Activated T-cell treated with anti-CD3 and anti-CD28 coated beads for 48 hours (primary cell): ENCODE measurements at places on chromosomes 3 and 15.

GRCh38 chr15:39034816-39035215 is 470.2 kb upstream of the RASGRP1 start:
- no peak for DNase-seq

DNA sequence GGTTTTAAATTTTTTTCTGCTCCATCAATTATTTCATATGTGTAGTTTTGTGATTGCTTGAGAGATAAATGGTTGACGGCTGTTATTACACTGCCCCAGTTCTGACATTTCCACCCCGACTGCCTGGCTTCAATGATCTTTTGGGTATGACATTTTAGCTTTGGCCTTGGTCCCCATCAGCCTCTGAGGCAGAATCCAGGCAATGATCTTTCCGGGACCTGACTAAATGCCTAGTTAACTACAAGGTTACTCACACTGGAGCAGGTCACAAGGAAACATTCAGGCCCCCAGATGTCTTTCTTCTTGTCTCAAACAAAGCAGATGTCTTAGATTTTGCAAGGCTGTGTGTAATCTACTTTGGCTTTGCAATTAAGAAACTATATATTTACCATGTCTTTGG is 61.1 kb upstream of the TMCO5A start:
- no peak for DNase-seq

DNA sequence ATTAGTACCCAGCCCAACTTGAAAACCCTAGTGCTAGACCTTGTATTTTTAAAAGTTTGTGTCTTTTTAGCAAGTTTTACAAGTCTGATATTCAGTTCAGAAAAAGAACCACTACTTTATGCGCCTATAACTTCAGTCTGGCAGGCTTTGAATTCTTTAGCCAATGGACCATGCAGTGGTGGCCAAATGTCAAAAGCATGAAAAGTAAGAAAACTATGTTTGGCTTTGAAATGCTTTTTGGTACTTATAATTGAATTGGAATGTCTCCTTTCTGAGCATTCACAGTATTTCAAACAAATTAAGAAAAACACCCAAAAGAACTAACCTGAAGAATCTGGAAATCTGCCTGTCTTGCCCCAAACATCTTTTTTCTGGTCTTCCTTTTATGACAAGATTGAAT is 12.8 kb downstream of the WDR48 start:
- DNase-seq: no peak

DNA sequence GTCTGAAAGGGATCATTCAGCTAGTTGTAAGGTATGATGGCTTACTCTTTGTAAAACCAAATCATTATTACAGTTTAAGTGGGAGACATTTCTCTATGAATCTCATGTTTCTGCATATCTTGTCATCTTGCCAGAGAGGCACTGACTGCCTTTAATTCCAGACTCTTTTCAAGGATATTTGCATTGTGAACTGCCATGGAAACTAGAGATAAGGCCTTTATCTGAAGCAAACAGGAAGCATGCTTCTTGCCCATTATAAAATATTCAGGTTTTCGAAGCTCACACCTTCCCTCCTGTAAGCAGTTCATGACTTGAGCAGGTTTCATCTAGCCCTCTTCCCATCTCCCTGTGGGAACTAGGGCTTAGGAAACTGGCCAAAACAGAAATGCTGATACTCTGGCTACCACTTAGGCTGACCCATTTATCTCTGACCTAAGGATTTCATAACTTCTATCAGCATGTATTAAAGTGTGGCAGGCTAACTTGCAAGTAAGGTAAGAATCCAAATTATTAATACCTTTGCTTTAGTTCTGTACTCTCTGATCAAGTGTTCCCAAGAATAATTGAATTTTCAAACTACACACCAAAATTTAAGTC is 326.6 kb upstream of the ALCAM start:
- no peak for DNase-seq

GRCh38 chr15:50116477-50116876 is 2.6 kb downstream of the ATP8B4 start:
- no peak for DNase-seq

GRCh38 chr15:100060276-100060926 is 281.4 kb downstream of the ADAMTS17 start:
- DNase-seq: no peak

DNA sequence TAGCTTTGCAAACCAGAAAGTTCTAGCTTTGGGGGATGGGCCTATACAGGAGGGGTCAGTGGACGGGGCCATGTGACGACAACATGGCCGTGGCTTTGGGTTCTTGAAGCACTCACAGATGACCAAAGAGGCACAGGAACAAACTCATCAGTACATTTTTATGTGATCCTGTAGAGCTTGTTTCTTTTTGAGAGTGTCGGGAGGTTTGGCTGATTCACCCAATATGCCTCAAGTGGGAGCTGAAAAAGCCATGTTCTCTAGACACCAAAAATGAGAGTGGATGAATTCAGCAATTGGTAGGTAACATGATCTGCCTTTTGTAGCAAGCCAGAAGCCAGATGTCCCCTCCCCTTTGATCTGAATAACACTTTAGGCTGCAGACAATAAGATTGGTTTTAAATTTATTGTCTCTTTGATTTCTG is 30.1 kb downstream of the GREM1 start:
- no peak for DNase-seq

- DNase-seq: no peak
Measured at GRCh38 chr15:70532531-70533186, 230.7 kb downstream of the UACA start.
